ENCODE measurements at places on chromosomes 3 and 15. TPM values are rescaled to one million over a fixed set of nuclear protein-coding genes. Genes with fewer than 3 reads are reported as not detected.

Gene CYP11A1
- 3.4 TPM for total RNA-seq

Gene ECE2
- total RNA-seq = 0.46 TPM

Gene ATP13A4
- 0.20 TPM for total RNA-seq

Gene DLEC1
- total RNA-seq = 0.81 TPM

Gene FOXL2NB
- 5.1 TPM for total RNA-seq

Gene ANKRD63
- 1.2 TPM for total RNA-seq

Gene CCDC33
- 5.6 TPM for total RNA-seq

DNA sequence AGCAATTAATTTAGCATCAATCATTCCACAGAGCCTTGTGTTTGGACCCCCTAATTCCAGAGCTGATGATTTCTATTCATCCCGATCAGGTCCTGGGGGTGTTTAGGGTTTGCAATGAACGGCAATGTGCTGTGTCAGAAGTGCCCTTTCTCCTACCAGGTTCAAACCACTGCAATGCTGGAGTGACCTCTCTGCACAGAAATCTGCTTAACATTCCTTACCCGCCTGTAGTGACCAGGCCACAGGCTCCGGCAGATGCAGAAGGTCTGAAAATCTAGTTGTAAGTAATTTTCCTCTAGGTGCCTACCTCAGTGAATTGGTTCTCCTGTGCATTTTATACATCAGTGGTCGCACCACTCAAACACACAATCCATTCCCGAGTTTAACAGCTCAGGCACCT is 725.3 kb upstream of the CFAP20DC start:
- H3K27ac ChIP-seq = no peak overlapping the region
- no peaks in the 10 kb centered on the region for H3K36me3 ChIP-seq
- DNase-seq = no peak
- H3K4me3 ChIP-seq = no peak overlapping the region
- H3K4me1 ChIP-seq = peaks cover 17% of the 10 kb centered on the region
- no peaks in the 10 kb centered on the region for H3K27me3 ChIP-seq

GRCh38 chr3:170717410-170718402 is 131.8 kb upstream of the SLC7A14 start:
- H3K27ac ChIP-seq = no peak overlapping the region
- H3K27me3 ChIP-seq = no peaks in the 10 kb centered on the region
- H3K4me3 ChIP-seq = no peak overlapping the region
- no peaks in the 10 kb centered on the region for H3K4me1 ChIP-seq
- no peaks in the 10 kb centered on the region for H3K36me3 ChIP-seq

DNA sequence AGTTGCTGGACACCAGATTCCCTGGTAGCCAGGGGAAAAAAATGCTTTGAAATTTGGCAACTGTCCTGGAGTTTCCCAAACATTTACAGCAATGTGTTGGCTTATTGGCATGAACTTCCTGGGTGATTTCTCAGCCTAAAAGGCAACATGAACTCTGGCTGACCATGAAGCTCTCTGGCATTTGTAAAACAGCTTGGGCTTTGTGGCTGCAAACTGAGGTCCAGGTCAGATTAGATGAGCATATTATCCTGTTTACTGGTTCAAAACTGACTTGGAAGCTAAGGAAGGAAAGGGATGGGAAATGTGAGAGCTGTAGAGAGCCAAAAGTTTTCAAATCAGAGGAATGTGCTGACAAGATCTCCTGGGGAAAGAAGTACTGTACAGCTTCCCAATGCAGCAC is 139.0 kb downstream of the P3H2 start:
- no peak overlapping the region for H3K4me3 ChIP-seq
- H3K4me1 ChIP-seq = peaks cover 33% of the 10 kb centered on the region
- H3K27ac ChIP-seq = peak overlapping the region; percentile 76
- no peaks in the 10 kb centered on the region for H3K27me3 ChIP-seq
- no peak for DNase-seq

- no peaks in the 10 kb centered on the region for H3K27me3 ChIP-seq
- H3K4me3 ChIP-seq = no peak overlapping the region
- no peak for DNase-seq
- H3K36me3 ChIP-seq = no peaks in the 10 kb centered on the region
Measured at GRCh38 chr3:190169877-190170276, 49.2 kb upstream of the P3H2 start.

DNA sequence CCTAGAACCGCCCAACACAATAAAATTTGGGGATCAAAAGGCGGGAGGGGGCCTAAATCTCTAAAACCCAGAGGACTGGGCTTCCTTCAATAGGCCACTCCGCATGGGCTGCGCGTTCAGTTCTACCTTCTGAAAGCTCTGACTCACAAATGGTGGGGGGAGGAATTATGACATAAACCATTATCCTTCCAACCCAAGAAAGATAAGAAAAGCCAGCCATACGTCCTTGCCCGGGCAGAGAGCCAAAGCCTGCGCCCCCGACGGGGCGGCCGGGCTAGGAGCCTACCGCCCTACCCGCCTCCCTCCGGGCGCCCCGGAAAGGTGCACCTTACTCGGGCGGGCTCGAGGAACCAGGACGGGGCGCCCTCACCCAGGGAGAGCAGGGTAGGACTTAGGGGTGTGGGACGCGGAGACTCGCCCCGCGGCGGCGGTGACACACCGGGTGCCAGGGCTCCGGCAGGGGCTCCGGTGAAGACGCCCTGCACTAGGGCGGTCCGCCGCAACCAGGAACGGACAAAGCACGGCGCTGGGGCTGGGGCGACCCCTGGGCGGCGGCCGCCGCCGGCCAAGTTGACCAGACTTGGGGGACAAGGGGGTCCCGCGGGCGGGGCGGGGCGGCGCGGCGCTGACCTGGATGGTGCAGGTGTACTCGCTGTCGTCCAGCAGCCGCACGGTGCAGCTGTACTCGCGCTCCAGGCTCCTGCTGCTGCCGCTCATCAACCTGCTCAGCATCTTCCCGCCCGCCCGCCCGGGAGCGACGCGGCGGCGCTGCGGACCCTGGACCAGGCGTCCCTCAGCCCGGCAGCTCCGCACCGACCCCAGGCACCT is 534 bp downstream of the FRMD5 start:
- no peak overlapping the region for H3K27ac ChIP-seq
- H3K4me3 ChIP-seq = peak overlapping the region; percentile 94
- H3K4me1 ChIP-seq = peaks cover 30% of the 10 kb centered on the region
- no peaks in the 10 kb centered on the region for H3K36me3 ChIP-seq
- peaks cover 5% of the 10 kb centered on the region for H3K27me3 ChIP-seq

GRCh38 chr3:55000546-55000945 is 72.7 kb upstream of the LRTM1 start:
- no peak for DNase-seq
- H3K4me3 ChIP-seq = no peak overlapping the region
- no peak overlapping the region for H3K27ac ChIP-seq
- H3K4me1 ChIP-seq = peaks cover 19% of the 10 kb centered on the region
- H3K27me3 ChIP-seq = no peaks in the 10 kb centered on the region

DNA sequence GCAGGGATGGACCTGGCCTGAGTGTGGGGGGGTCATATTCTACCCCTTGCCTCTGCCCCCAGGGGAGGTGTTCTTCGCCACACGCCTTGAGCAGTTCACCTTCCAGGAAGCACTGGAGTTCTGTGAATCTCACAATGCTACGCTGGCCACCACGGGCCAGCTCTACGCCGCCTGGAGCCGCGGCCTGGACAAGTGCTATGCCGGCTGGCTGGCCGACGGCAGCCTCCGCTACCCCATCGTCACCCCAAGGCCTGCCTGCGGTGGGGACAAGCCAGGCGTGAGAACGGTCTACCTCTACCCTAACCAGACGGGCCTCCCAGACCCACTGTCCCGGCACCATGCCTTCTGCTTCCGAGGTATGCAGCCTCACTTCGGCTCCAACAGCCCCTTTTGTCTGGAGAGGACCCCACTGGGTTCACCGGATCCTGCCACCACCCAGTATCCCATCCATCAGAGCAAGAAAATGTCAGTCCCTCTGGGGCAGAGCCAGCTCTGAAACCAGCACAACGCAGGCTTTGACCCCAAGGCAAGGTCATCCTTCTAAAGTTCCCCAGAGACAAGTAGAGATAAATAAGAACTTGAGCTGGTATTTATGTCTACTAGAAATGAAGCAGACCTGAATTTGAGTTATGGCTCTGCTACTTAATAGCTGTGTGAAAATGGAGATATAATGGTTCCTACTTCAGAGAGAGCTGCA is 45.8 kb downstream of the HAPLN3 start:
- H3K4me1 ChIP-seq = no peaks in the 10 kb centered on the region
- peaks cover 2% of the 10 kb centered on the region for H3K27me3 ChIP-seq
- no peak overlapping the region for H3K4me3 ChIP-seq
- DNase-seq = no peak
- H3K36me3 ChIP-seq = peaks cover 5% of the 10 kb centered on the region

DNA sequence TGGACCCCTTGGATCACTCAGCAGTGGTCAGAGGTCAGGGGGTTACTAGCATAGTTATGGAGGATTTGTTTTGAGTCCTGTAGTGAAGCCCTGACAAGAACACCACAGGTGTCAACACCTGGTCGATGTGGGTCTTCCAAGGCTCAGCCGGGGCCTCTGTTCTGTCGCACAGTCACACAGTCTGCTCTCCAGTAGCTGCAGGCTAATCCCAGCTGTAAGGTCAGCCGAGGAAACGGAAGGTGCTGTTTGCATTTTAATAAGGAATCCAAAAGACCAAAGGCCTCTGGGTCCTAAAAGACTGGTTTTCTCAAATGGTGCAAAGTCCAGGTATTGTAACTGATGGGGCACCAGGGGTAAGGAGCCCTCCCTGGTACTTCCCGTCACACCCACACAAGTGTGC is 71.7 kb downstream of the RPLP1 start:
- no peak overlapping the region for H3K27ac ChIP-seq
- no peak for DNase-seq
- 0 out of 2 replicates have a peak, but pooled peaks cover 2% of the 10 kb centered on the region for H3K36me3 ChIP-seq
- H3K27me3 ChIP-seq = no peaks in the 10 kb centered on the region

GRCh38 chr15:100803171-100803440 is 76.5 kb upstream of the ALDH1A3 start:
- no peak for DNase-seq
- no peaks in the 10 kb centered on the region for H3K27me3 ChIP-seq
- peaks cover 2% of the 10 kb centered on the region for H3K4me1 ChIP-seq
- H3K36me3 ChIP-seq = peaks cover 3% of the 10 kb centered on the region
- no peak overlapping the region for H3K4me3 ChIP-seq
- H3K27ac ChIP-seq = no peak overlapping the region

GRCh38 chr3:14451844-14452739 is 49.7 kb downstream of the SLC6A6 start:
- H3K4me1 ChIP-seq = peaks cover 1% of the 10 kb centered on the region
- no peak for DNase-seq
- H3K36me3 ChIP-seq = peaks cover 70% of the 10 kb centered on the region

DNA sequence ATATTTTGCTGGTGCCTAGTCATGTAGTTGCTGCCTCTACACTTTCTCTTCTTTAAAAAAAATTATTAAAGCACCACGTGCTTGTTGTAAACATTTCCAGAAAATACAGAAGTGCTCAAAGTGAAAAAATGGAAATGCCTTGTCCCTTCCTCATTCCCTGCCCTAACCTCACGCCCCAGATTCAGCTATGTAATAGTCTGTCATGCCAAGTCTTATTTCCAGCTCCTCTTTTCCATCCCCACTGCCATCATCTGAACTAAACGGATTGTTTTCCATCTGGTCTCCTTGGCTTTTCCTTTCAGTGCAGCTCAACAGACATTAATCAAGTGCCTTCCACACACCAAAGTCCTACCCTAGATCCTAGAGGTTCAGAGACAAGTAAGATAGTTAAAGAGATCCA is 15.5 kb downstream of the ZNF774 start:
- H3K27me3 ChIP-seq = no peaks in the 10 kb centered on the region
- no peak for DNase-seq
- H3K27ac ChIP-seq = peak overlapping the region; percentile 19
- no peaks in the 10 kb centered on the region for H3K36me3 ChIP-seq

GRCh38 chr3:110378481-110378880 is 693.1 kb upstream of the NECTIN3 start:
- H3K4me3 ChIP-seq = no peak overlapping the region
- no peaks in the 10 kb centered on the region for H3K27me3 ChIP-seq
- H3K4me1 ChIP-seq = no peaks in the 10 kb centered on the region
- H3K36me3 ChIP-seq = no peaks in the 10 kb centered on the region

DNA sequence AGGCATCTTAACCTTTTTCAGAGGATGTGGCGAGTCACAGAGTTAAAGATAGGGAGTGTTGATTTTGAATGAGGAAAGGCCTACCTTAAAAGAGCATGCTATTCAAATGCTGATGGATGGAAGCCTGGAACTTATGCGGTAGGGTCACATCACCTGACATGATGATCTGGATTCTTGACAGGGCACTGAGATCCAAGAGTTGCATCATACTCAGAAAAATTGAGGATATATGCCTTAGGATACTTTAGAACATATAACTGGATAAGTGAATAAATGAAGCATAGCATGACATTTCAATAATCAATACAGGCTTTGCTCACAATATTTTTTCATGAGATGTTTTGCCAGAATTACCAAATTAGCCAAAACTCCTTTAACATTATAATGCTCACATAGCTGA is 20.1 kb upstream of the SECISBP2L start:
- H3K27me3 ChIP-seq = peaks cover 3% of the 10 kb centered on the region
- no peaks in the 10 kb centered on the region for H3K4me1 ChIP-seq
- H3K27ac ChIP-seq = no peak overlapping the region
- no peak overlapping the region for H3K4me3 ChIP-seq
- no peak for DNase-seq

GRCh38 chr15:52351206-52351908 is 55.8 kb upstream of the MYO5C start:
- no peaks in the 10 kb centered on the region for H3K4me1 ChIP-seq
- no peak overlapping the region for H3K4me3 ChIP-seq
- H3K27ac ChIP-seq = no peak overlapping the region
- no peak for DNase-seq
- H3K27me3 ChIP-seq = no peaks in the 10 kb centered on the region

DNA sequence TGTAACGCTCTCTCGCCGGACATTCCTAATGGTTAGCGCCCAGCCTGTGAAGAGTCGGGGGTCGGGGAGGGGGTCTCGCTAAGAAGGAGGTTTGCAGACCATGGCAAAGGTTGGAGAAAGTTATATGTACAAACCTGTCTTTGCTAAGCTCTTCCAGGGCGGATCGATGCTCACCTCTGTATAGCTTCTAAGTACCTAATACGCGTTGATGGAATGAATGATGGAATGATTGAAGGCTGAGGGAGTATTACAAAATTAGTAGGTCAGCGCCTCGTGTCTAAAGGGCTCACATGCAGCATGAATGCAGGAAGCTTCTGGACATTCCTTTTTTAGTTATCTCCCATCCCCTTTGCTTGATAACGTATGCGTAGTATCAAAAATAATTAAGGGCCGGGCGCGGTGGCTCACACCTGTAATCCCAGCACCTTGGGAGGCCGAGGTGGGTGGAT is 305 bp upstream of the KPNA1 start:
- no peak overlapping the region for H3K27ac ChIP-seq
- peaks cover 5% of the 10 kb centered on the region for H3K27me3 ChIP-seq
- H3K36me3 ChIP-seq = no peaks in the 10 kb centered on the region
- H3K4me1 ChIP-seq = peaks cover 36% of the 10 kb centered on the region
- peak overlapping the region; percentile 72 for H3K4me3 ChIP-seq
- no peak for DNase-seq

DNA sequence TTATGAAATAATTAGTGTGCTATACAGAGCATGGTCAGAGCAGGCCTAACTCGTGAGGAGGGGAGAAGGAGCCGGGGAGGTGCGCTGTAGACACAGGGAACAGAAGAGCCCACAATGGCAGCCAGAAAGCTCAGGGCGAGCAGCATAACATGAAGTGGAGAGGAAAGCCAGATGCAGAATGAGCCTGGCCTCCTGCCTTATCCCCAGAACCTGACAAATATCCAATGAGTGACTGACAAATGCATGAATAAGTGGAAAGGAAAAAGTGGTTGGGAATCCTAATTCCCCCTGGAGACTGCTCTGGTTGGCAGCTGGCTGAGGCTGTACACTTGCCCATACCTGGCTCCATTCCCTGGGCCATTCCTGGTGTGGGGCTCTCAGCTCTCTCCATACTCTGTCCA is 9.2 kb upstream of the MST1R start:
- H3K4me3 ChIP-seq = no peak overlapping the region
- peaks cover 11% of the 10 kb centered on the region for H3K27me3 ChIP-seq
- no peak for DNase-seq
- H3K36me3 ChIP-seq = no peaks in the 10 kb centered on the region
- H3K4me1 ChIP-seq = peaks cover 27% of the 10 kb centered on the region
- H3K27ac ChIP-seq = peak overlapping the region; percentile 57

Measured in WTC11 (cell line).